Kidney (tissue), 22 donors: ENCODE measurements at places on chromosomes 12 and 14.

- DNase-seq: no peak
Observed at GRCh38 chr12:49631336-49631907, 8.1 kb downstream of the PRPF40B start.

DNA sequence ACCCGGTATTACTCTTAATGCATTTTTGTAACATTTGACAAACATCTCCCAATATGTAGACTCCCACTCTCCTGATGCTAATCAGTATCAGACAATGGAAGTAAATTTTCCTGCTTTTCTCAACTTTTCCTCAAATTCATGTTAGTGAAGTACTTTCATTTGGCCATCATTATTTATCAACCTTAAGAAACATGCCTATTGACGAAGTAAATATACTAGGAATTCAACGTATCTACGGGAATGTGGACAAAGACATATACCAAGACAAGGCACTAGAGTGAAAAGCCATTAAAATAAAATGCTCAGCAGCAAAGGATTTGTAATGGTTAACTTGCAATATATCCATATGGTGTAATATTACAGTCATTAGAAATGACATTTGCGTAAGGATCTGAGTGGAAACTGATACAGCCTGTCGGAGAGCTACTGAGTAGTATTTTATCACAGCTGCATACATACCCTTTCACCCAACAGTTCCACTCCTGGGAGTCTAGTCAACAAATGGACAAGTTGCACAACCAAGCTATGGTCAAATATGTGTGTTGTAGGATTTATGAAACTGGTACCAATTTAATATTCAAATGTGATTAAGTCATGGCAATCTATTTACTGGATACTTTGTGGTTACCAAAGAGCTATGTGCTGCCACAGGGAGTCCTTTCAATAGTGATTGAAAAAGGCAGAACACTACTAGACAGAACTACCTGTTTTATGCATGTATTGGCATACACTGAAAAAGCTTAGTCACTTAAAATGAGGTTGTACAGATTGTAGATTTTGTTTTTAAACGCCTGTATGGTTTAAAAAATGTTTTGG is 26.5 kb downstream of the NUDT4 start:
- DNase-seq: no peak

GRCh38 chr14:103732868-103733620 is 17.4 kb downstream of the ZFYVE21 start:
- no peak for DNase-seq

DNA sequence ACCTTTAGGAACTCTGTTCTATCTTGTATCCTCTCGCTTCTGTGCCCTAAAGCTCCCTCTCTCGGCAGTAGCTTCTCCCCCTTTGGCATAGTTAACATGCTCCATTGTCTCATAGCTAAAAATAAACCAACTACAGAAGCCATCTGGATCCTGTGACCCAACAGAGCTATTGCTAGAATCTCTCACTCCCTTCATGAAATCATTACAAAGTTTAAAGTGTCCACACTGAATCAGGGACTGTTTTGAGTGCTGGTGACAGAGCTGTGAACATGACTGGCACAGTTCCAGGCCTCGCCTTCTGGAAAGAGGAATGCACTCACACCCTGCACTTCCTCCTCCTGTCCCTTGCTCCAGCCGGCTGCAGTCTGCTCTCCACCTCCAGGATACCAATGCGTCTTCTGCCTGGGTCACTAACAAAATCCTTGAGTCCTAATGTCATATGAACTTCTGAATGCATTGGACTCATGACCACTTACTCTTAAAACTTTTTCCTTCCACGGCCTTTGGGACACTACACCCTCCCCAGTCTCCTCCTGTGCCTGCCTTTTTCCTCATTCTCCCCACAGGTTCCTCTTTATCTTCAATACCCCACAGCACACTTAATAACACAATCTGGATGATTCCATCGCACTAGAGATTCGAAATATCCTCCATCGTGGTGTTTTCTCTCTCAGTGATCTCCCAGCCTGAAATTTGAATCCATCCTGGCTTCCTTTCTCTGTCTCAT is 13.2 kb downstream of the PLBD1 start:
- peak; percentile 63 for DNase-seq

- DNase-seq: no peak
Observed at GRCh38 chr12:11669348-11669747, 19.9 kb downstream of the ETV6 start.

DNA sequence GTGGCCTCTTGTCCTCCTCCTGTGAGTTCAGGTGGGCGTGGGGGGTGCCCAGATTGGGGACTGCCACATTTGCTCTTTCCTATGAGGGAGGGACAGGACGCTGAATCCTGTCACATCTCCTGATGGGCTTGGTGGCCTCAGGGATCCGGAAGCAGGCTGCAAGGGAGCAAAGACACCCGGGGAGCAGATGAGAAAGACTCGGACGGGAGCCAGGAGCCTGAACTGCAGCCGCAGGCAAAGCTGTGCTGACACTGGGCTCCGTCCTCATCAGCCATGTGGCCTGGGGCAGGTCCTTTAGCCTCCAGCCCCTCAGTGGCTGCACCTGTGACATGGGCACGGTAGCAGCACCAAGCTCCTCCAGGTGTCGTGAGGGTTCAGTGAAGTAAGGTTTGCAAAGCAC is 40.8 kb upstream of the RFLNA start:
- DNase-seq: peak; percentile 32

GRCh38 chr12:716506-716905 is 35.9 kb upstream of the WNK1 start:
- DNase-seq: no peak
